ENCODE measurements at places on chromosomes 16 and 17.
A peak's percentile ranks its signal among the peaks of the same experiment; 100 is the strongest.

DNA sequence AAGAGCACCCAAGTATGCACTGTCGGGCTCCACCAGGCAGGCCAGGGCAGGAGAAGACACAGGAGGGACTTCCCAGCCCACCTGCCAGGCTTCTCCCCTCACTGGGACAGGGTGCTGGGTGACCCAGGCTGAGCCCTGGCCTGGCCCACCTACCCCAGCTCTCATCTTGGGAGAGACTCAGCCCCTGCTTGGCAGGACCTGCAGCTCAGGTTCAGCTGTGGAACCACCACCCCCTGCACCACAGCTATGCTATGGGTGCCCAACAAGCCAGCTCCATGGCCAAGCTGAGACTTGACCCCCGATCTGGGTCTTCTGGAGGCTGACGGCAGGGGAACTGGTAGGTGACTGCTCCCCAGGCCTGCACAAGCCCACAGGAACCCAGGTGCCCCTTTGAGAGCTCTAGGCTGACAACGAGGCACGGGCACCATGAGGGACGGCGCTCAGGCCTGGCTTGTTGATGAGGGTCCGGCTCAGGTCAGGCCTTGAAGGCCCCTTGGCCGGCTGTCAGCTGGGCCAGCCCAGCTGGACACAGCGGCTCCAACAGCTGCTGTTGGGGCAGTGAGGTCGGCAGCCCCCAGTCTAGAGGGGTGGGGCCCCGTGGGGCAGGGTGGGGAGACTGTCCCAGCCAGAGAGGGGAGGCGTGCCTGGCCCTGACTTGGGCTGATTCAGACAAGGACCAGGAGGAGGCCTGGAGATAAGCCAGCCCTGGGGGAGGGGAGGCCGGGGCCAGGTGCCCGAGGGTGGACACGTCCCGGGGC, 4.6 kb downstream of the RPUSD1 start:
- DNase-seq, result no peak

DNA sequence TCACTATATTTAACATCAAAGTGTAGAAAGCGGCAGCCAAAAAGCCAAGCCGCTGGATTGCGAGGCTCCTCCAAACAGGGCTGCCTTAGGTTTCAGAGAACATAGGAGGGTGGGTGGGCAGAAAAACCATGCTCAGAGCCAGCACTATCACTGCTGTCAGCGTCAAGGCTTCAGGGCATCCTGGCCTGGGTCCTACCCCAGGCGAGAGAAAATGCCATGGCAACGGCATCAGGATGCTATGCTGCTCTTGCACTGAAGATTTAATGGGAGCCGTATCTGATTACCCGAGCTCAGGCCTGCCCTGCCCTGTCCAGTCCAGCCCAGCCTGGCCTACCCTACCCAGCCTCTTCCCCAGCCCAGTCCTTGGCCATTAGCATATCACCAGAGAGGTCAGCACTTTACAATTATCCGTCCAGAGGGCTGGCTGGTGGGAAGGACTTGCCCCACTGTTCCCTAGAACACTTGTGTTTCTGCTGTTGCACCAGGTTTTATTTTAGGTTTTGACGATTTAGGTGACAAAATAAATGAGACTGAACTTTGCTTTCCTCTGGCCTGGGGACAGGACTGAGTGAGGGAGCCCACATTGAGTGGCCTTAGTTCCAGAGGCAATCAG, 61.1 kb downstream of the TOM1L2 start:
- DNase-seq, result no peak

DNA sequence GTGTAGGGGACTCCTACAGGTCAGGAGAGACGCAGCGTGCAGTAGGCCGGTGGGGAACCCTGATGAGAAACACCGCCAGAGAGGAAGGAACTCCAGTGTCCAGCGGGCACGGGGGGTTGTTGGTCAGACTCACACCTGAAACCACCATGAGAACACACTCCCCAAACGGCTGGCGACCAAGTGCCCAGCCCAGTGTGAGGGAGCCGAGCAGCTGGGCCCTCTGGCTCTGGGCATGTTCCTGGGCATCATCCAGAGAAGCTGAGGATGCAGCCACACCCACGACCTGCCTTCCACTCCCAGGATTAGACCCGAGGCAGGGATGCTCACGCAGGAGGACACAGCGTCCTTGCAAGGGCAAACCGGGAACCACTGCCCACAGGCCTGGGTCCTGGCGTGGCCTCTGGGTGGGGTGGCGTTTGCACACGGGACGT, 108.3 kb upstream of the ZNF750 start:
- DNase-seq, result no peak

GRCh38 chr16:81638286-81638945, 140.7 kb upstream of the PLCG2 start:
- DNase-seq, result no peak

GRCh38 chr17:80761110-80761871, 216.7 kb downstream of the RPTOR start:
- peak; percentile 63 for DNase-seq

DNA sequence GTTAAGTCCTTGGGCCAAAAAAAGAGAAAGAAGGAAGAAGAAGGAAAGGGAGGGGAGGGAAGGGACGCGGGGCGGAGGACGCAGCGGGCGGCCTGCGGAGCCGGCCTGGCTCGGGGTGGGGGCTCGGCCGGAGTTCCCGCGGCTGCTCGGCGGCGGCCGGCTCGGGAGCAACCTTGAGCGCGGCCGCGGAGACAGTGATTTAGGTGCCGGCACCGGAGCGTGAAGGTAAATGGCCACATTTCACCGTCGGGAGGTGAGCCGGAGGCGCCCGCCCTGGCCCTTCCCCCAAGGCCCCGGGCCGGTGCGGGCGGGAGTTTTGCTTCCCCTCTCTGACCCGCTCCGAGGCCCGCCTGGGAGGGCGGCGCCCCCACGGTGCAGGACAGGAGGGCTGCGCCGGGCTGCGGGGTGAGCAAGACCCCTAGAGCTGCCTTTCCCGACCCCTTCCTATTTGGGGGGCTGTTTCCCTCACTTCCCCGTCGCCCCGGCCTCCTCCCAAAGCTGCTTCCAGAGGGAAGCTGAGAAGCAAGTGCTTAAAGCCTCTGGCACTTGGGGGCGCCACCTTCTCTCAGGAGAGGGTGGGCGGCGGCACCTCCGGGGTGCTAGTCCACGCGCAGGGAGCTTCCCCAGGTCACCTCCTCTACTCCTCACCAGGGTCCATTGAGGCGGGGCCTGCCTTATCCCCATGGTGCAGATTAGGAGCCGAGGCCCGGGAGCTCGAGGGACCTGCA, 56.5 kb downstream of the MRM1 start:
- DNase-seq, result peak; percentile 56

DNA sequence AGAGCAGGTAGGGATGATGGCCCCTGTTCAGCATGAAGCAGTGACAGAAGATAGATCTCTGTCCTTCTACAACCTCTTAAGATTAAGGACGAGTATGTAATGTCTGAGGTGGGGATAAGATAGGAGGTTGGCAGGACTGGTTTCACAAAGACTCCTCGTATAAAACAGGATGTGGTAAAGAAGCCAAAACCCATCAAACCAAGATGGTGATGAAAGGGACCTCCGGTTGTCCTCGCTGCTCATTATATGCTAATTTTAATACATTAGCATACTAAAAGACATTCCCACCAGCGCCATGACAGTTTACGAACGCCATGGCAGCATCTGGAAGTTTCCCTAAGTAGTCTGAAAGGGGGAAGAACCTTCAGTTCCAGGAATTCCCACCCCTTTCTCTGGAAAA, 27.3 kb downstream of the MIS12 start:
- DNase-seq, result no peak

DNA sequence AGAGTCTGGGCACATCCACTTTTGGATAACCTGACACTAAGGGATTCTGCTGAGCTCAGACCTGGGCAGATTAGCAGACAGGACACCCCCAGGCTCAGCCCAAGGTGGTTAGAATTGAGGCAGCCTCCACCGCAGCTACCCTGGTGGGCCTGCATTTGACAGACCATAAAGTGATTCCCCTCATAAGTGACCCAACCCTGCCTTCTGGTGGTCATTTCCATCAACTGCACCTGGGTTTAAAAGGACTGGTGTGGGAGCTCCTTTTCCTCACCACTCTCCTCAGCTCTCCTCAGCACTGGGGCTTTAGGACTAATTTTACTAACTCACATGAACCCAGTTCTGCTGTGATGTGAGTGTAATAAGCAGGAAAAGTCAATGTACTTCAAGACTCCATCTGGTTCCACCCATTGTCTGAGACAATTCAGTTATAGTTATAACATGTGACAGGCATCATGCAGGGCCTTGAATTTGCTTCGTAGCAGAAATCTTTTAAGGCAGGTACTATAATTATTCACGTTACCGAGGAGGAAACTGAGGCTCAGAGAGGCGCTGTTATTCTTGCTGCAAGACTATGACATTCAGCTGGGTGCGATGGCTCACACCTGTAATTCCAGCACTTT, 42.5 kb downstream of the MYH3 start:
- peak; percentile 20 for DNase-seq

DNA sequence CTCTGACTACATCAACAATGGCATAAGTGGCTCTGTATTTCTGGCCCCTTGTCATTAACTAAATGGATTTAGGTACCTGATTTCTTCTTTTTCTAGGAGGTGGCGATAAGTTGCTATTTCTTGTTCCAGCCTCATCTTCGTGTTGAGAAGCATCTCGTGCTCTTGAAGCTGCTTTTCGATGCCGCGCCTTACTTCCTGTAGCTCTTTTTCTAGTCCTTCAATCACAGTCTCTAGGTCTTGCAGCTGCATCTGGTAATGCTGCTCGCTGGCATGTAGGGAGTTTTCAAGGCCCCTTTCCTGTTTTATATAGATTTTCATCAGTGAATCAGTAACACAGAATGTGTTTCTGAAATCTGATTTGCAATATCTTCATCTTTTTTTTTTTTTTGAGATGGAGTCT, 5.1 kb downstream of the KRT222 start:
- no peak for DNase-seq

DNA sequence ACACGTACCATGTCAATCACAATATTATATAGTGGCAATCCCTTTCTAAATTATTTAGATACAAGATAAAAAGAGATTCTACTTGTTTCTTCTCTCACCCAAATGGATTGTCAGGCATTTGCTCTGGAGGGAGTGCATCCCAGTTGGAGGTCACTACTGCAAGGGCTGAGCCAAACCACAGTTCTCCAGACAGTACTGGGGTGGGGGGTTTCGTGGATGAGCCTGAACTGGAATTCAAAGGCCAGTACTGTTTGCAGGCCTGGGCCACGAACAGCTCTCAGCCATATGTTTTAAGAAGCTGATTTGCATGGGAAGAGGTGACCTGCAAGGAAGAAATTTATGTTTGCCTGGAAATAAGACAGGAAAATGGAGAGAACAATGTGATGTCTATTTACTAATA, 314.9 kb downstream of the PMP22 start:
- no peak for DNase-seq

DNA sequence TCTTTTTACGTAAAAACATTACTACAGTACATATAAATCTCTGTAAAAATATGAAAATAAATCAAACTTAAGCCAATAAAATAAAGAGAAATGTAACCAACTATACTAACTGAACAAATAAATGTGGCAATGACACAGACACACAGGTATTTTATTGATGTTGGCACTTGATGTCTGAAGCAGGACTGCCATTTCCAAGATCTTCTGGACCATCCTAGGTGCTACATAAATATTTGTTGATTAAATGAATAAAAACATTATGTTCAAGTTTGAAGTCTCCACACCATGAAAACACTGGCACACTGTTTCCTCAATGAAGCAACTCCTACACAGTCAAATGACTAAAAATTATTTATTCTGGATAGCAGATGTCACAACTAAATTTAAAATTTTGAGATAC, 106.9 kb downstream of the NCOR1 start:
- no peak for DNase-seq

DNA sequence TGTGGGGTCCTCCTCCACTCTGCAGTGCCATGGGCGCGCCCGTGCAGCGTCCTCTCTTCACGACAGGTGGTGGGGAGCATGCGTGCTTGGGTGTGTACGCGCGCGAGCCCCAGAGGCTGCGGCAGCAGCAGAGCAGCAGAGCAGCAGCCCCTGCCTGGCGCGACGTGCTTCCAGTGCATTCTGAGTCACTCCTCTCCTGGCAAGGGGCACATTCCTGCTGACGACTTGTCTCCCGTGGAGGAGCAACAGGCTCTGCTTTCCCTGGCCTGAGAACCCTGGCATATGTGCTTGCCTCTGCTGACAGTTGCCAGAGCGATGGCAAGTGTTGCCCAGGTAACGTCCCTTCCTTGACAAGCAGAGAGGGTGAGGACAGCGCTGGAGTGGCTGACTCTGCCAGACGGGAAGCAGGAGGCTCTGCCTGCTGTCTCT, 133.8 kb upstream of the PLCG2 start:
- DNase-seq, result peak; percentile 88

DNA sequence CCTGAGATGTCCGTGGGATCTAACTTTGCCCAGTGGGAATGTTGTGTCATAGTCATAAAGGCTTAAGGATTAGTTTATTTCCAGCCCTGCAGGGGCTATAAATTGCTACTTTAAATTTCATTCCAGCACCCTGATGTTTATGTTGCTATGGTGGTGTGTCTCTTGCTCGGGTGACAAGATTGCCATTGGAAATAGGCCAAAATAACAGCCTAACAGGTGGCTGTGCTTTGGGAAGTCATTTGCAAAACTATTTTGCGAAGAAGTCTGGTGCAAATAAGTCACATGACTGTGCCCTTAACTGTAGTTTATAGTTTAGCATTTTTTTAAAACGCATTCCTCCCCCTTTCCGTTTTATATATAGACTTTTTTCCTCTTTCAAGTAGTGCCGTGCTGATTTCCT, 23.1 kb downstream of the PITPNC1 start:
- DNase-seq, result no peak

DNA sequence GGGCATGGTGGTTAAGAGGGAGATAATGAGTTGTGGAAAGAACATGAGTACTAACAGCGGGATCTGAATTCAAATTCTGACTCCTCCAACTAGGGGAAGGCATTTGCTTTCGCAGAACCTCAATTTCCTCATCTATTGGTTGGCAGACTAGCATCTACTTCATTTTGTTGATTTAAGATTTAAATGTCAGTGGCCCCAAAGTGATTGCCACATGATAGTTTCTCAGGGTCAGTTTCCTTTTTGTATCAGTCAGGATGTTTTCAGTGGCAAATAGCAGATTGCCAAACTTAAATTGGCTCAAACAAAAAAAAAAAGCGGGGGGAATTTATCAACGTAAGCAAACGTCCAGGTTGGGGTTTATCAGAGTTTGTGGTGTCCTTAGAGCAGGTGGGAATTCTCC, 25.1 kb upstream of the NOS2 start:
- no peak for DNase-seq

DNA sequence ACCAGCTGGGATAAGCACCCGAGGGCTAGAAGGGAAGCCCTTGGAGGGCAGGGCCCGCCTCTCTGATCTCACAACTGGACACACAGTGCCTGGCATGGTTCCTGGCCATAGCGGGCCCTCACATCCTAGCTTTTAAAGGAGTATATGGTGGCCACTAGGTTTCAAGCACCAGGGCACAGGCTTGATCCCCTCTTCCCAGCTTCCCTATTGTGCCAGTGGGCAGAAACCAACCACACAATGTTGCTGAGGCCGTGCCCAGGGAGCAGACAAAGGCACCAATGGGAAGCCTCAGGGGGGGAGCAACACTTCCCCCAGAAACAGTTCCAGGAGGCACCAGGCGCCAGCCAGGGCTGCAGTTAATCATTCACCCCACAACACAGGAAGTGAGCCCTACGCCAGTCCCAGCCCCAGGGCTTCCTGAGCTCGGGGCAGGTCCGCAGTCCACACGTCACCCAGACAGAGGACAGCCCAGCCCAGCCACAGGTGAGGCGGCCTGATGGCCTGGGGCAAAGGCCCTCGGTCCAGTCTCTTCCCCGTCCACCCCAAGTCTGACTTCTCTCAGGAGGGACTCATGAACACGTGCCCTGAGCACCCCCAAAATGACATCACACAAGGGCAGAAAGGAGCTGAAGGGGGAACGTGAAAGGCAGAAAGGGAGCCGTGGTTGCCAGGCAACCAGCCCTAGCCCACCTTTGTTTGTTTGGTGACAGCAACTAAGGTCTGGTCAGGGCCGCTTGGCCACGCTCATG, 12.8 kb downstream of the SMIM5 start:
- DNase-seq, result no peak

GRCh38 chr16:13780406-13781168, 139.4 kb upstream of the ERCC4 start:
- DNase-seq, result no peak
